ENCODE measurements at places on chromosomes 2 and 18.

DNA sequence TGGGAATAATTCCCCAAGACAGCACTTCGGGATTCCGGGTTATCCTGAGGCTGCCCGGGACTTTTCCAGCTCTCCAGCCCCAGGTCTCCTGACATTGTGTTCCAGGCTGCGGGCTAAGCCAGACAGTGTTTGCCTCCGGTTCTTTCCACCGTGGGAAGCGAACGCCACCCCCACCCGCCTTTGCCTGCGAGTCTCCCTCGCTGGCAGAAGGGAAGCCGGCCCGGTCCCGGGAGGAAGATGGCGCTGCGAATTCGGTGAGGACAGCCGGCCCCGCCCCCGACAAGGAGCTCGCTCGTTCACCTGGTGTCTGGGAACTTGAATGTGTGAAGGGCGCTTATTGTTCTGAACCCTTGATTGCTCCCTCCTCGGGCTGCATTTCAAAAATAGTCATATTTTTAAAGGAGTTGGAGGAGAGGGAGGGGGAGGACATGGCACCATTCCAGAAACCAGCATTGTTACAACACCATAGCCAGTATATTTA is 2.9 kb downstream of the LRATD1 start:
- DNase-seq = no peak

- DNase-seq = no peak
Measured at GRCh38 chr2:60347781-60348180, 205.7 kb downstream of the BCL11A start.

GRCh38 chr2:6008726-6009125 is 316.5 kb downstream of the SOX11 start:
- DNase-seq = no peak

GRCh38 chr2:218033590-218034496 is 31.0 kb upstream of the TNS1 start:
- DNase-seq = no peak

GRCh38 chr2:54728669-54729120 is 5.2 kb downstream of the EML6 start:
- no peak for DNase-seq

GRCh38 chr18:36652503-36652902 is 176.3 kb downstream of the TPGS2 start:
- no peak for DNase-seq

Data from CD4-positive, alpha-beta T cell treated with Interferon alpha-2 for 1 hour (primary cell).